ENCODE measurements at places on chromosomes 6 and 20. TPM values are rescaled to one million over a fixed set of nuclear protein-coding genes. Genes with fewer than 3 reads are reported as not detected.

- no peak overlapping the region for H3K4me3 ChIP-seq
- H3K27ac ChIP-seq: no peak overlapping the region
- H3K27me3 ChIP-seq: peaks cover 7% of the 10 kb centered on the region
Measured at GRCh38 chr20:63228806-63229205, 6.9 kb upstream of the BIRC7 start.

DNA sequence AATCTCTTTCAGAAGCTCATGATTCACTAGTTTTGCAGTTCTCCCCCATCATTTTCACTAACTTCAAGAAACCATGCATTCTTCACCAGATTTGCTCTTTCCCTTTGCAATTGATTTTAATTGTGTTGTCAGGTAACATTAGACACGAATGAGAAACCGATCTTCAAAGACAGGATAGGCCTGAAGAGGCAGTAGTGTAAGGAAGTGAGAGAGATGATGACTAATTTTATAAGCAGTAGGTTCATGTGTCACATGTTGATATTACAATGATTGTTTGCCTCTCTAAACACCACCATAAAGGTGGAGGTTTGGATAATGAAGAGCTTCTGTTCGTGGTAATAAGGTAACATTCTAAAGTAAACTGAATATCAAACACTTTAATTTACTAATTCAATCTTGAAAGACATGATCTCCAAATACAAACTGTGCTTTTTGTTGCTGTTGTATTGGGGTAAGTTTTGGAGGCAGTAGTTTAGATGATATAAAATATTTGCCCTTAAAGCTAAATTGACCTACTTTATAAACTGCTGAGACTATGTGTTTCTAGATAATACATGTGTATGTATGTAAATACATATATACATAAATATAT is 207.2 kb downstream of the PHACTR1 start:
- no peak for DNase-seq
- peaks cover 12% of the 10 kb centered on the region for H3K27me3 ChIP-seq
- H3K4me1 ChIP-seq: 0 out of 2 replicates have a peak, but pooled peaks cover 5% of the 10 kb centered on the region

GRCh38 chr6:156659822-156660198 is 117.4 kb upstream of the ARID1B start:
- H3K4me1 ChIP-seq: peaks cover 15% of the 10 kb centered on the region
- DNase-seq: no peak
- peaks cover 7% of the 10 kb centered on the region for H3K27me3 ChIP-seq
- H3K36me3 ChIP-seq: no peaks in the 10 kb centered on the region
- no peak overlapping the region for H3K4me3 ChIP-seq
- H3K27ac ChIP-seq: no peak overlapping the region

DNA sequence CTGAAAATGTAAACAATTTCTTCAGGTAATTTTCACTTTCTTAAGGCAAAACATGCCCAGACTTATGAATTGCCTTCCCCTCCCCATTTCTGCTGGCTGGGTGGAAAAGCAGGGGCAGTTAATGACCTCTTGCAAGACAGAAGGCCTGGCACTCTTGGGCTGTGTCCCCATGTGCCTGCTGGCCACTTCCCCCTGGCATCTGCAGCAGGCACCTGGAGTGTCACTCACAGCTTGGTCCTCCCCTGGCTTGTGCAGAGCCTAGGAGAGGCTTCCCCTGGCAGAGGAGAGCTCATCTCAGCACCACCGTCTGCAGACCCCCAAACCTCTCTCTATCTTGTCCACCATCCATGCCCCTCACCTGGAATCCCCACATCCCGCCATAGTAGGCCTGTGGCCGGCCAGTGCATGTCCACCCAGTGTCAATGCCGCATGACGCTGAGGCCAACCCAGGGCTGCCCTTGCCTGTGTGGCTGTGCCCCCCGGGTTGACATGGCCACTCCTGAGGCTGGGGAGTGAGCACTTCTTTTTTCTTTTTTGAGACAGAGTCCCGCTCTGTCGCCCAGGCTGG is 83.5 kb upstream of the SLC22A23 start:
- DNase-seq: no peak
- H3K36me3 ChIP-seq: no peaks in the 10 kb centered on the region
- no peaks in the 10 kb centered on the region for H3K4me1 ChIP-seq
- H3K27me3 ChIP-seq: peaks cover 43% of the 10 kb centered on the region

DNA sequence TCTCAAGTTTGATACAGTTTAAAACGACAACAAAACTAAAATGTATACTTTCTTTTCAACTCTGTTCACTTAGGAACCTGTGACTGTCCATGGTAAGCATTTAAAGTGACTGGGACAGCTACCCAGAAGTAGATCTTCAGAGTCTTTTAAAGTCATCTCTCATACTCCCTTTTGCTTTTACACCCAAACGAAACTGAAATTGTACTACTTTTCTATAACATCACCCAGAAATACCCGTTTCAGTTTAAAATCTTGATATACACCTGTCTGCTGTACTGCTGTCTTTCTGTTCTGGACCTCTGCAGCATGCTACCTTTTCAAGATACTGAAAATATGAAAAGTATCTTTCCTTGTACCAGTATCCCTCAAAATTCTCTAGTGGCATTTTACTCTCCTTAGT is 170.4 kb upstream of the THEMIS start:
- H3K4me3 ChIP-seq: no peak overlapping the region
- peak overlapping the region; percentile 5 for H3K27ac ChIP-seq
- H3K36me3 ChIP-seq: peaks cover 23% of the 10 kb centered on the region
- no peak for DNase-seq

DNA sequence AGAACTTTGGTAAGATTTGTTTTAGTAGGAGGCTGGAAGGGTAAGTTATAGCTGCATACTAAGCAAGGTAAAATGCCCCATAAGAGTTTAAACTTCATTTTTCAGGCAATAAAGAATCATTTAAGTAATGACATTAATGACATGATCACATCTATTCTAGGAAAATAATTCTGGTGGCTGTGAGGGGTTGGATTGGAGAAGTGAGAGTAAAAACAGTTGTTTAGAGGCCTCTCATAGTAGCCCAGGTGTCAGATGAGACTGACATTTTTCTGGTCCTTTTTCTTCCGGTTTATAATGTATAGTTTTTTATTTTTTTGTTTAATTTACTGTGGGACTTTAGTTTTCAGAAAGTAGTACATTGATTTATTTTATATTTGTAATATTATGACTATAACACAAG is 40.8 kb downstream of the ITCH start:
- DNase-seq: no peak
- no peak overlapping the region for H3K4me3 ChIP-seq
- H3K27me3 ChIP-seq: no peaks in the 10 kb centered on the region

DNA sequence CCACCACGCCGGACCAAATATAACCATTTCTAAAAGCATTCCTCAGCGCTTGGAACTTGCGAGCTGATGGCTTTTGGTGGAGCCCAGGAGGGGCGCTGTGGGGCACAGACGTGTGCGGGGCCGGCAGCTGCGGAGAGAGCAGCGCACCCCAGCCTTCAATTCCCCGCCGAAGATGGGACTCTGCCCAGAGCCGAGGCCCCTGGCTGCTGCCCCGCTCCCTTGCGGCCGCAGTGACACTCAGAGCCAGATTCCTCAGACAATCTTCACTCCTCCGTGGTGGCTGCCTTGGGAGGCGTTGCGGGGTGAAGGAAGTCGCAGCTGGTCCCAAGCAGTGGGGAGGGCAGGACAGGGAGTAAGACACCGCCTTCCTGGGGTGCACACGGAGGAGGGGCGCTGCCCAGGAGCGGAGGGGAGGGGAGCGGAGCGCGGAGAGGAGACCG is 87.7 kb downstream of the TMEM242 start:
- no peak for DNase-seq
- no peak overlapping the region for H3K27ac ChIP-seq
- H3K4me1 ChIP-seq: peaks cover 22% of the 10 kb centered on the region
- H3K27me3 ChIP-seq: peaks cover 43% of the 10 kb centered on the region
- H3K4me3 ChIP-seq: peak overlapping the region; percentile 82

DNA sequence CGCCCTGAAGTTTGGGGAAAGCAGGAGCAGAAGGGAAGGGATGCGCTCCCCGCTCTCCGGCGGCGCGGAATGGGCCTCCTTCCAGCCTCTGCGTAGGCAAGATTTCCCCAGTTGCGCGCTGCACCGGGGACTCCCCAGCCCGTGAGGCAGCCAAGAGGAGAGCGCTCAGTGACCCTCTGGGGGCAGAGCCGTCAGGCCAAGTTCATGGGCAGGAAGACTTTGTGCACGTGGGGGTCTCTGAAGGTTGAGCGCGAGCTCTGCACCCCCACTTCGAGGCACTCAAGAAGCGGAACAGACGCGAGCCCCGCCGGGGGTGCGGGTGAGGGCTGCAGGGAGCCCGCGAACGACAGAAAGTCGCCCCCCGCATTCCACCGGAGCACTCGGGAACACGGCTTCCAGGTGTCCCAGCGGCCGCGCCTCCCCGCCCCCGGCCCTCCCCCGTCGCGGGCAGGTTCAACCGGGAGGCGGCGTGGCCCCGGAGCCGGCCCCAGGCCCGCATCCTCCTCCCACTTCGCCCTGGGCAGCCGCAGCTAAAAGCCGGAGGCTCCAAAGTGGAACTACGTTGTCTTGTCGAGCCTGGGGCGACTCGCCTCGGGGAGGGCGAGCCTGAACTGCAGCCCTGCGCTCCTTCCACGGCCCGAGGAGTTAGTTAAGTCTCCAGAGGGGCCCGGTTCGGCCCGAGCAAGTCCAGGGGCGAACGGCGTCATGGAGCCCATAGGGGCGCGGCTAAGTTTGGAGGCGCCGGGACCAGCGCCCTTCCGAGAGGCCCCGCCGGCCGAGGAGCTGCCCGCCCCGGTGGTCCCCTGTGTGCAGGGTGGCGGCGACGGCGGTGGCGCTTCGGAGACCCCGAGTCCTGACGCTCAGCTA is at the start of gene PPP1R3G:
PPP1R3G (plus strand) TSS at position 561 of the 867 bp plus-strand sequence; CDS start at position 706, 145 bp downstream.
- peak; percentile 17 for DNase-seq
- H3K4me3 ChIP-seq: peak within 1 kb of the TSS; percentile 87
- peaks cover 39% of the 10 kb centered on the region for H3K4me1 ChIP-seq
- peaks cover 2% of the 10 kb centered on the region for H3K27me3 ChIP-seq
- no peaks in the 10 kb centered on the region for H3K36me3 ChIP-seq

CAPN11 gene
- not detected for total RNA-seq

SLC17A3 gene
- not detected for total RNA-seq

RNF182 gene
- total RNA-seq: 4.0 TPM

Measured in HFFc6 (cell line).